Fibroblast of upper back skin (primary cell): ENCODE measurements at places on chromosomes 7 and 10.

GRCh38 chr10:110420401-110421193 lies 77.1 kb upstream of the DUSP5 start:
- no peak for DNase-seq

- no peak for DNase-seq
Measured at GRCh38 chr10:14612873-14613587, 161.7 kb downstream of the FAM107B start.

DNA sequence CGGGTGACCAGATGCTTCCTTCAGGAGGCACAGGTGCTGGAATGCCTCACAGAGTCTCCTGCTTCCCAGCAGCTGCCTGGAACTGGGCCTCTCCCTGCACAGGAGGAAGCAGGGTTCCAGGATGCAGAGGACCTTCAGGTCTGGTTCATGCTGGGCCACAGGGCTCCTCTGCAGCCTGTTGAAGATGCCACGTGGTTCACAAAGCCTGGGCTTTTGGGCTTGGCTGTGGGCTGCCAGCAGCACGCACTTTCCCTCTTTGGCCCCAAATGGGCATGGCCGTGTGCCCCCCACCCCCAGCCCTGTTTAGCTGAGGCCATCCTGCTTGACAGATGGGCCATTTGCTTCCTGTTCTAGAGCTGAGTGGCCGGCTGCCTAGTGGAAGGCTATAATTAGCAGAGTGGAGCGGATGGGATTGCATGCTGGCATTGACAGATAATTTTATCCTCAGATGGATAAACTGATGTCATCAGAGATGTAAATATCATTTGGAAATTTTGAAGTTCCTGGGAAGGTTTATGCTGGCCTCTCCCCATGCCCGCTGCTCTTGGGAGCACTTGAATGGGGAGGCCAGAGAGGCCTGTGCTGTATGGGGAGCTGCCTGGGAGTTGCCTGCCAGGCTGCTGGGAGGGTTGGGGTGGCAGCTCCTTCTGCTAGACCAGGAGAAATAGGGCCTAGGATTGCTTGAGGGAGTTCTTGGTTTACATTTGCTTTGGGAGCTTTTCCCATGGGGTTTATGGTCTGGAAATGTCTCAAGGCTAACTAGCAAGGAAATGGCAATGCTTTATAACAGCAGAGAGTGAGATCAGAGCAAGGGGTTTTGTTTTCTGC lies 28.2 kb downstream of the TSPAN15 start:
- DNase-seq: peak; percentile 44

DNA sequence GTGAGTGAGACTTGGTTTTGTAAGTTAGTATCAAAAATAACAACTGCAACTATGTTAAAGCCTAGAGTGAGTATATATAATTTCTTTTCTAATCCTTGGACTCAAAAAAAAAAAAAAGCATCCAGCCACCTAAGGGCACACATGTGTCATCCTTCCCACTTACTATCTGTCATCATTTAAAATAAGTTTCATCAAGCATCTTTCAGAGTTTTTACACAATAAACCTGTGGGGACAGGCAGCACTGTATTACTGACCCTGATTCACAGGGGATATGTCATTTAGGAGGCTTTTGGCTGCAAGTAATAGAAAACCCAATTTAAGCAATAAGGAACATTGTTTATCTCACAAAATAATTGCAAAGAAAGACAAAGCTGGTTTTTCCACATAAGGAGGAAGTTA lies 32.3 kb upstream of the OSBPL3 start:
- DNase-seq: no peak

DNA sequence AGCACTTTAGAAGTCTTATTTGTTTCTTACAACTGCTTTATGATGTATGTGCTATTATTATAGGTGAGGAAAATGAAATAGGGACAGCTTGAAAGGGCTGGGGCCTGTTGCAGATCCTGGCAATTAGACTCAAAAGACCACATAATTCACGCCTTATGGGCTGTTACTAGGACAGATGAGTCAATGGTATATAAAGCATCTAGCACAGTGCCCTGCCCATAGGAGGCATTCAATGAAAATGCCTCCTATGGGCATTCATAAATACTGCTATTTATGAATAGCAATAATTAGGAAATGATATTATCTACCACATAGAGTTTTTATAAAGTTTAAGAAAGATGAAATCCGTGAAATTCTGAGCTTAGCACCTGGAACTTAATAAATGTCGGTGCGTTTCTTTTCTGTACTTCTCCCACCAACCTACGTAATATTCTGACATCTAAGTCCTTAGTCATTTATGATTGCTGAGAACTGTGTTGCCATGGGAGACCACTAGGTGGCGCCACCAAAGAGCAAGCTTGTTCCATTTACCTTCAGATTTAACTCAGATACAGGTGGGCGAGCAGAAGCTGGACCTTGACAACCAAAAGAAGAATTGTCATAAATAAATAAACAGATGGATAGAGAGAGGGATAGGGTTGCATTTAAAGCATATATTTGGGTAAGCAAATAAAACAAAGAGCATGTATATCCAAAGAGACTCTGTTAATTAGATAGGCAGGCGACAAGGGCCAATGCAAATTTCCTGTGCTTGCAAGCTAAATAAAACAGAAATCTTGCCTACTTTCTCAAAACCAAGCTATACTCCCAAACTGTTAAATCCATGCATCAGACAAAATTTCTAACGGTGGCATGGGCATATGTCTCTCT lies 699.9 kb downstream of the INHBA start:
- peak; percentile 32 for DNase-seq

- DNase-seq: no peak
Measured at GRCh38 chr10:48807791-48808470, 123.3 kb downstream of the WDFY4 start.

- no peak for DNase-seq
Measured at GRCh38 chr7:746155-747061, 19.3 kb upstream of the PRKAR1B start.

DNA sequence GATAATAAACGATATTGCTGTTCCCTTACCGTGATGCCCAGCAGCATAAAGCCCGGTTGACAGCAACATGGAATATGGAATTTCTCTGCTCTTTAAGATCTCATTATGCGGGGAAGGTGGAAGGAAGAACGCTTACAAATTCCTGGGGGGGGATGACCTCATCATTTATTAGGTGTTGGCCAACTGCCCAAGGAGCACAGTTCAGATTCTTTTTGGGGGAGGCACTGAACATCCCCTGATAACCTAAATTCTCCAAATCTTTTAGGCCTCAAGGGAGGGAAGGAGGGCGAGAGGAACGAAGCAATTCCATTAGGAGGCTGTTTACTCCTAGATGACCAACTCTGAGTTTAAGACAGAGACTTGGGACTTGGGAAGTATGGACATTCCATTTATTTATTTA lies 5.2 kb upstream of the COL26A1 start:
- DNase-seq: no peak

- DNase-seq: no peak
Measured at GRCh38 chr7:139033346-139034114, 2.3 kb downstream of the ZC3HAV1L start.

DNA sequence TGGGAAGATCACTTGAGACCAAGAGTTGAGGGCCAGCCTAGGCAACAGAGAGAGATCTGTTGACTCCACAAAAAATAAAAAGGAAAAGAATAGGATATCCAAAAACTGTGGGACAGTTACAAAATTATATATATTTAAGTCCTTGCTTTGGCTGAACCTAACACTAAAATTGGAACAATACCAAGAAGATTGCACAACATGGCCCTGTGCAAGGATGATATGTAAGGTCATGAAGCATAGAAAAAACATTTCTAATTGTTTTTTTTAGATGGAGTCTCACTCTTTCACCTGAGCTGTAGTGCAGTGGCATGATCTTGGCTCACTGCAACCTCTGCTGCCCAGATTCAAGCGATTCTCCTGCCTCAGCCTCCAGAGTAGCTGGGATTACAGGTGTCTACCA lies 139.0 kb downstream of the TPST1 start:
- peak; percentile 47 for DNase-seq

- DNase-seq: peak; percentile 45
Measured at GRCh38 chr7:45574669-45575500, 717 bp downstream of the ADCY1 start.

DNA sequence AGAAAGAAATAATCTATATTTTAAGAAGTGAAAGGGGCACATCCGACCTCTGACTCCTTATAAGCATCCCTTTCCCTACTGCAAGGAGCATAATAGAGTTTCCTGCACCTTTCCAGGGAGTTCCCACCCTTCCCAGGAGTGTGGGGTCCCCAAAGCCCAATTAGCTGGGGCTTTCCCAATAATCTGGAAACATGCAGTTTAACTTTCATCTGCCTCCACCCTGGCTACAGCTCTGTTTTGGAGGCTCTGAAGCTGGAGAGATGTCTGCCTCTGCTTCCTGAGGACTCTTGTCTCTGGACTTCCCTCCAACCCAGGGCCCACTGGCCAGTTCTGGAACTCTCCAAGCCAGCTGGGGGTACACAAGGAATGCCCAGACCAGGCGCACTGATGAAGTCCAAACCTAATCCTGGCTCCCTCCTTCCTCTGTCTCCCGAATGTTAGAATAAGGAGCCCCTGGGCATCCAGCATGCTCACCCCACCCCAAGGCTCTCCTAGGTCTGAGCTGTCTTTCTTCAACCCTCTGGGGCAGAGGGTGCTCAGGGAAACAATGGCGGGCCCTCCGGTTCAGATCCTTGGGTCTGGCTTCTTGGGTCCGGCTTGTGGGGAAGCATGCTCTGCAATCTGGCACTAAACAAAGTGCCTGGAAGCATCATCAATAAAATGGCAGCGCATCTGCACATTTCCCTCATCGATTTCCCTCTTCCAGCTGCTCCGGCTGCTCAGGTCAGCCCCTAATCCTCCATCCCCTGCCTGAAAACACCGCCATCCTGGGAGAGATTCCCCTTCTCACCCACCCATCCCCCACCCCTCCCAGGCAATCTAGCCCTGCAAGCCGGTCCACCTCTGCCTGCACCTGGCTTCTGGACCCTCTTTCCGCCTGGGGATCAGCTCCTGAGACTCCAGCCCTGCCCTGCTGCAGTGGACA lies 13.3 kb downstream of the HOXA4 start:
- DNase-seq: no peak

- no peak for DNase-seq
Measured at GRCh38 chr7:44496385-44496784, 5.9 kb upstream of the NUDCD3 start.

DNA sequence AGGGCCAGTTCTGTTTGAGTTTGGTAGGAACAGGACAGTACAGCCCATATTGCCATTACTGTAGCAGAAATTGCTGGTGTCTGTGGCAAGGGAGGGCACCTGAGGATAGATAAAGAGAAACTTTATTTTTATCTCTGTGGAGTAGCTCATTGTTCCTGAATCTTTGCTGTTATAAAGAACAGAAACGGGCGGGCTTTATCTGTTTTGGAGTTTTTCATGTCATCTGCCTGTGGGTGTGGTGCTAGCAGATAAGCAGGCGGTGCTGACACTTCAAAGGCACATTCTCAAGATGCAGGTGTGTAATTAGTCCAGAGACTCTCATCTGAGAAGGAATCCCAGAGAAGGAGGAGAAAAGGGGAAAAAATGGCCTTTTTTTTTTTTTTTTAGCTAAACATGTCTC lies 11.5 kb downstream of the ZNF273 start:
- no peak for DNase-seq

DNA sequence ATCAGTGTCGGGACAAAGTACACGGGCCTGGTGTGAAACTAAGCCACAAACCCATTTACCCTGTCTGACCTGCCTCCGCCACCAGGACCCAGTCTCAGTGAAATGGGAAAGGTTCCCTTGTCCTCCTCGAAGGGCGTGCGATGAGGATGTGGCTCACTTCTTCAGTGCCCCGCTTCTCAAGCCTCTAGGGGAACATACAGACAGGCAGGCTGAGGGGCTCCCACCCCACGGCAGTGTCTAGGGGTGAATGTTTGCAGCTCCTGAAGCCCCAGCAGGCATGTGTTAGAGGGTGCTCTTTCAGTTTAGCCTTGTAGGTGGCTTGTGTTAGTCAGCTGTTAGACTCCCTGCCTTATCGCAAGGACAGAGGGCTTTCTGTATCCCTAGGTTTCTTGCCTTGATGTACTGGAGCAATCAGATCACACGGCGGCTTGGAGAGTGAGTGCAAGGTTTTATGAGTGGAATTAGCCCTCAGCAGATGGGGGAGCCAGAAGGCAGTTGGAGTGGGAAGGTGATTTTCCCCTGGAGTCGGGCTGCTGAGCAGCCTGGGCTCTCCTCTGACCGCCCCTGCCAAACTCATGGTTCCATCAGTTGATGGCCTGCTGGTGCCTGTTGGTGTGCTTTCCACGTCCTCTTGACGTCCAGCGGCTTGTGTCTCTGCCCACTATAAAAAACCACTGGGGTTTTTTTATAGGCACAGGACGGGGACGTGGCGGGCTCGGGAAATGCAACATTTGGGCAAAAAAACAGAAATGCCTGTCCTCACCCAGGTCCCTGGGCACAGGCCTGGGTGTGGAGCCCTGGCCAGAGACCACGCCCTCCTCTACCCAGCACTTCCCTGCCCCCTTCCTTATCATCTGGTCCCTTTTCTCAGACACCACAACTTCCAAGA lies 759 bp downstream of the NUDT1 start:
- DNase-seq: no peak

- no peak for DNase-seq
Measured at GRCh38 chr7:82257118-82257695, 186.4 kb downstream of the CACNA2D1 start.

- no peak for DNase-seq
Measured at GRCh38 chr10:82390866-82391658, 516.1 kb downstream of the NRG3 start.

DNA sequence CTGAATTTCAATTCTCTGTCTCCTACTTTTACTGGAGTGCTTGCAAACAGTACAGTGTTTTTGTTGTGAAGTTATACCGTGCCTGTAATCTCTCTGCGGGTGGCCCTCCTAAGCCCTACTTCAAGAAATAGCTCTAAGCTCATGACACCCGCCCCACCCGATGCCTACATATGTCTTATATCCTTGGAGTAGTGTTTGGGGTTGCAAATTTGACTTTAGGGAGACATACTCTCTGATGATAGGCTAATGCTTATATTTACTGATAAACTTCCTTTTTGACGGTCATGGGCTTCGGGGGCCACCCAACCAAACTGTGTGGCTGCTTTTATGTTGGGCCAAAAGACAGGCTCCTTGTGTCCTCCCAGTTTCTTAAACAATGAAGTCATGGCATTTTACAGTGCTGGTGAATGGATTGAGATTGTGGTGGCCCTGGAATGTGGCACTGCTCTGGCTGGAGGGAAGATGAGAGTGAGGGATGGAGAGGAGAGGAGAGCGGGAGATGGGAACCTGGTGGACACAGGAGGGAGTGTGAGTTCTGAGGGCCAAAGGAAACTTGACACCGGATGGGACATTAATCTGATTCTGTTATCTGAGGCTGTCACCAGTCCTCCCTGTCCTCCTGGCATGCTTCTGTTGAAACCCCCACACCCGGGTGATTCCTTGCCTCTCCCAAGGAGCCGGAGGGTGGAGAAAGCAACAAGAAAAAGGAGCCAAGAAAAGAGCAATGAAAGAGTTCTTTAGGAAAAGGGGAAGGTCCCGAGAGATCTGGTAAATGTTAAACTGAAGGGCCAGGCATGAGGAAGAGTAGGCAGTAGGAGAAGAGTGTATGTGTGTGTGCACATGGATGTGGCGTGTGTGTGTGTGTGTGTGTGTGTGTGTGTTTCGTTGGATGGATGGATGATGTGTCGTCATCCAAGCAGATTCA lies 113.3 kb downstream of the TCF7L2 start:
- DNase-seq: peak; percentile 57

DNA sequence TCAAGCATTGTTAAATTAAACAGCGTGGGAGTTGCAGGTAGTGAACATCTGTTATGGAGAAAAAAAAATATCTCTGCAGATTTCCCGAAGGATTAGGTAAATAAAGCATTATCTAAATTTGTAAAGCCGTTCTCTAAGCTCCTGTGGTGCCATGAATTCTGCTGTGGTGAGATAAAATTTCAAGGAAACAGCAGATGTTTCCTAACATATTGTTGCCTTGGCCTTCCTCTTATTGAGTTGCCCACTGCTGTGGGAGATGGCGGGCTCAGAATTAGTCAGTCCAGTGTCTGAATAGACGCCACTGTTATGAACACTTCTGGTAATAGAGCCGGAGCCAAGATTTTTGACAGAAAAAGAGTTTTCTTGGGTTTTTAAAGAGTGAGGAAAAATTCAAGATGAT lies 82.6 kb upstream of the ELMO1 start:
- no peak for DNase-seq
